ENCODE measurements at places on chromosomes 6 and 20.

GRCh38 chr6:92124200-92124651 is 1295.1 kb downstream of the EPHA7 start:
- DNase-seq: no peak

DNA sequence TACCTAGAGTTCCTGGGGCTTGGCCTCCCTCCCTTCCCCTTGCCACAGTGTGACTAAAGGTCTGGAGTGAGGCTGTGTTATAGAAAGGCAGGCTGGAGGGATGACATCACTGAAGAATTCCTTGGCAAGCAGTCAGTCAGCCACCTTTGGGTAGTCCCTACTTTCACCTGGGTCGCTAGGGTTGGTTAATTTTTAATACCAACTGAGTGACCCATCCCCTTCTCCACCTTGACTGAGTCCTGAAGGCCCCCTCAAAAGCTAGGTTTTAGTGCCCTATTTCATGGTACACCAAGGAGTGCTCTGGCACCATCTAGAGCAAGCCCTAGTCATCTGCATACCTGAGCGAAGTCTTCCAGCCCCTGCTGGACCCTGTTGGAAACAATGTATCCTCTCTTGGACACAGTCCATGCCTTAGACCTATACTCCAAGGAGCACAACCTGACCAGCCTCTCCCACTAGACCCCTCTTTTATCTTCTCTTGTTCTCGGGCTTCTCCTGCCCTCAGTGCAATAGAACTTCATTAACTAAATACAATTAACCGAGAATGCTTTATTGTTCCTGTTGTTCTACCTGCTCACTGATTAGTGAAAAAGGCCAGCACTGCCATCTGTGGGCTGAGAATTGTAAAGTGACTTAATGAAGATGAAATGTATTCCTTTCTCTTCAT is 44.6 kb downstream of the RIN2 start:
- DNase-seq: no peak

- DNase-seq: no peak
Observed at GRCh38 chr6:5215799-5216198, 45.0 kb downstream of the LYRM4 start.

DNA sequence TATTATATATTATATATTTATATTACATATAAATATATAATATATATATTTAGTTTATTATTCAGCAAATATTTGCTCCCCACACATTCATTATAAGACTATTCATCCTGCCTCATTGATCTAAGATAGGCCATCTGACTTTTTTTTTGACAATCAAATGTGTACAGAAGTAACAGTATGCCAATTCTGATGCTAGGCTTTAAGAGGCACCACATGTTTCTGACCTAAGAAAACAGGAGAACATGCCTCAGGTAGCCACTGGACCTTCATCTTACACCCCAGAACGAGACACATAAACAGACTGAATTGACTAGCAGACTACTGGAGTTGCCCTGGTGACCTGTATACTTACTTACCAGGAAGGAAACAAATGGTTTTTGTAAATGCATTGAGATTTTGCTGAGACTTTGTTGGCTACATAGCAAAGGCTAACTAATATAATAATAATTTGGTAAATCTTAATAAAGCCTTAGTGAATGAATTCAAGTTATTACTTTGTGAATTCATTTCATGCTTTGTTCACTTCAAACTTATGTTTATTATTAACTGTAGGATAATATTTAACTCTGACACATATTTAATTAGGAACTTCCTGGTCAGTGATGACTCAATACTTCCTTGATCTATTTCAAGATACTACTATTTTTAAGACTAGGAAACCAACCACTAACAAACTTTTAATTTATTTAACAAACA is 13.4 kb upstream of the MYO6 start:
- no peak for DNase-seq

GRCh38 chr6:43878823-43879495 is 108.9 kb downstream of the VEGFA start:
- DNase-seq: no peak

DNA sequence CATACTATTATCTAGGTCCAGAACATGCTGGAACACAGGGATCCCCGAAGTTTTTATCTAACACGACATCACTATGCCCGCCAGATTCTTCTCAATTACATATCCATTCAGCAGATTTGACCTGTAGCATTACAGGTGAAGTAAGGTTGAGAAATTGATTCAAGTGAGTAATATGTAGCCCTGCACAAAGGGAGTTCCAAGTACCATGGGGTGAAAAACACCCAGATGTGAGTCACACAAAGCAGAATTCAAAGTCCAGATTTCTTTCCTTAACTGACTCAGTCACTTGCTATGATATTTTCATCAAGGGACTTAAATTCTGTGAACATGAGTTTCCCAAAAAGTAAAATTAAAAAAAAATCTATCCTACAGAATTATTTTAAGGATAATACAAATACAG is 655.4 kb upstream of the PTCHD4 start:
- DNase-seq: no peak

GRCh38 chr6:152952866-152953509 is 29.9 kb downstream of the FBXO5 start:
- DNase-seq: no peak

DNA sequence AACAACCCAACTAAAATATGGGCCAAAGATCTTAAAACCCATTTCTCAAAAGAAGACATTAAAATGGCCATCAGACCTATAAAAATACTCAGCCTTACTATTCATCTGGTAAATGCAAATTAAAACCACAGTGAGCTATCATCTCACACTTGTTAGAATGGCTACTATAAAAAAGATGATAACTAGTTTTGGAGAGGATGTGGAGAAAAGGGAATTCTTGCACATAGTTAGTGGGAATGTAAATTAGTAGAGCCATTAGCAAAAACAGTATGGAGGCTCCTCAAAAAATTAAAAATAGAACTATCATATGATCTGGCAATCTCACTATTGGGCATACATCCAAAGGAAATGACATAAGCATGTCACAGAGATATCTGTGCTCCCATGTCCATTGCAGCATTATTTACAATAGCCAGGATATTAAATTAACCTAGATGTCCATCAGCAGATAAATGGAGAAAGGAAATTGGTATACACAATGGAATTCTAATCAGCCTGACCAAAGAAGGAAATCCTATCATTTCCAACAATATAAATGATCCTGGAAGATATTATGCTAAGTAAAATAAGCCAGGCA is 2.9 kb downstream of the SIRPB1 start:
- no peak for DNase-seq

GRCh38 chr6:3603340-3604130 is 146.7 kb upstream of the SLC22A23 start:
- DNase-seq: no peak

GRCh38 chr20:47676912-47677634 is 108.2 kb downstream of the SULF2 start:
- DNase-seq: no peak

- DNase-seq: no peak
Observed at GRCh38 chr20:53890443-53891305, 179.7 kb downstream of the BCAS1 start.

GRCh38 chr6:111531185-111531584 is 48.2 kb upstream of the REV3L start:
- DNase-seq: no peak

DNA sequence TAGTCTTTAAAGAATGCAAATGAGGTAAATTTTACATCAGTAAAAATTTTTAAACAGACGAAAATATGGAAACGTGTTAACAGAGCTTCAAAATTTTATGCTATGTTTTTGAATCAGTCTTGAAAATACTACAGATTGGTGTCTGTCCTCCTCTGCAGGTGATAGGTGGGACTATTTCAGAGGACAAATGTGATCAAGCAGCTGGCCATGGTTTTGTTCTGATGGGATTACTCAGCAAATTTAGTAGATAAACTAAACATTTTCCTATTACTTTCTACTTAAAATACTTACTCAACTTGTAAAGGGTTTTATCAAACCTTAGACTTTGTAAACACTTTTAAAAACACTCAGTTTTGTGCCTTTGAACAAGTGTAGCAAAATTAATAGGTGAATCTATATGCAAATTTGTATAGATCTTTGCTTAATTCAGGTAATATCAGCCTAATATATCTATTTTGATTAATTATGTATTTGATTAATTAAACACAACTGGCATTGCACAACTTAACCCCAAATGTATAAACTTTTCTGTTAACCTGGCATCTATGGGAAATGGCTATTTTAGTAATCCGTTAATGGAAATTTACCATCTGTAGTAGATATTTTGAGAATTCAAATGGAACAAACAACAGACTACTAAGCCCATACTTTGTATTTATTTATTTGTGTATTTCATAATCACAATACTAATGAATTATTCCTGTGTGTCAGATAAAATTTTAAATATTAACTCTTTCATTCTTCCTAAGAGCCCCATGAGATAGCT is 22.5 kb downstream of the ADGRB3 start:
- DNase-seq: no peak

- no peak for DNase-seq
Observed at GRCh38 chr20:25084626-25085187, 2.8 kb upstream of the VSX1 start.

DNA sequence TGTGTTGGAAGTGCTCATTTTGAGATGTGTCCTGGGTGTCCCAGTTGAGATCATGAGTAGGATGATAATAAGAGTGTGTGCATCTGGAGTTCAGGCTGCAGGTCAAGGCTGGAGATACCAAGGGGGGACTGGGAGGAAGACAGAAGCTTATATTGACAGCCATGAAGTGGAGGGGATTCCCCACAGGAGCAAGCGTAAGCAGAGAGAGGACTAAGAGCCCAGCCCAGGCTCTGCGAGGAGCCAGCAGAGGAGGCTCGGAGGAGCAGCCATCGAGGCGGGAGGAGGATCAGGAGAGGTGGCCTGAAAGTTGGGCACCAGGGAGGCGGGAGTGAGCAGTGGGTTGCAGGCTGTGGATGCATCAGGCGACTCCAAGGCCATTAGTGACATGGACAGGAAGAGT is 116.2 kb downstream of the SLC24A3 start:
- DNase-seq: no peak

DNA sequence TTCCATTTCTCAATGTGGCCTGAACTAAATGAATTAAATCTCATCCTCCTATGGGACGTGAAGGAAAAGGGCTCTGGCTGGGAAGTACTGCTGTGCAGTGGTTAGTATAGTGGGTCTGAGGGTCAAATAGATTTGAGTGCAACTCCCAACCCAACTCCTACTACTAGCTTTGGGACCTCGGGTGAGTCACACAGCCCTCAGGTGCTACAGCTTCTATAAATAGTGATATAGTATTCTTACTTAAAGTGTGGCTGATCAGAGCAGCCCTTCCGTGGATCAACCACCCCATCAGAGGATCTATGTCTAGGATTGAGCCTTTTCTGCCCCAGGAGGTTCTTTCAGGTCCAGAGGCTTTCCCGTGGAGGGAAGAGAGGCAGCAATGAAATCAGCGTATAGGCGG is 904 bp upstream of the UST start:
- no peak for DNase-seq

DNA sequence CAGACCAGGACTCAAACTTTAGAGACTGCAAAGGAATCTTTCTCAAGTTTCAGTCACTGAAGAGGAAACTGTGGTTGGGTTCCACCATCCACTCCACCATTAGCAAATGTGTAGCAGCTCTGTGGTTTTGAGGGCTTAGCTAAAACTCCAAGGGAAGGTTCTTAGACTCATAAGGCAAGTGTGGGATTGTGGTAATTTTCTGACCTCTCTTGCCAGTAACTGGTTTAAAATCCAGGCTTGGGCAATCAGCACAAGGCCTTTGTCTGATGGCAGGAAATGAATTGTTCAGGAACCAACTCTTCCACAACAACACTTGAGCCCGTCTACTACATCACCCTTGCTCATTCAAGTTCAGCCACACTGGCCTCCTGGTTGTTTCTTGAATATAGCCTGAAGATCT is 68.6 kb upstream of the FBXL4 start:
- DNase-seq: no peak

All from stimulated activated CD4-positive, alpha-beta T cell treated with anti-CD3 and anti-CD28 coated beads, Interleukin-1b, Interleukin-23, amount 100 ng/mL, for 48 hours (primary cell).